T follicular helper cell (primary cell): ENCODE measurements at places on chromosomes 6 and 20.

DNA sequence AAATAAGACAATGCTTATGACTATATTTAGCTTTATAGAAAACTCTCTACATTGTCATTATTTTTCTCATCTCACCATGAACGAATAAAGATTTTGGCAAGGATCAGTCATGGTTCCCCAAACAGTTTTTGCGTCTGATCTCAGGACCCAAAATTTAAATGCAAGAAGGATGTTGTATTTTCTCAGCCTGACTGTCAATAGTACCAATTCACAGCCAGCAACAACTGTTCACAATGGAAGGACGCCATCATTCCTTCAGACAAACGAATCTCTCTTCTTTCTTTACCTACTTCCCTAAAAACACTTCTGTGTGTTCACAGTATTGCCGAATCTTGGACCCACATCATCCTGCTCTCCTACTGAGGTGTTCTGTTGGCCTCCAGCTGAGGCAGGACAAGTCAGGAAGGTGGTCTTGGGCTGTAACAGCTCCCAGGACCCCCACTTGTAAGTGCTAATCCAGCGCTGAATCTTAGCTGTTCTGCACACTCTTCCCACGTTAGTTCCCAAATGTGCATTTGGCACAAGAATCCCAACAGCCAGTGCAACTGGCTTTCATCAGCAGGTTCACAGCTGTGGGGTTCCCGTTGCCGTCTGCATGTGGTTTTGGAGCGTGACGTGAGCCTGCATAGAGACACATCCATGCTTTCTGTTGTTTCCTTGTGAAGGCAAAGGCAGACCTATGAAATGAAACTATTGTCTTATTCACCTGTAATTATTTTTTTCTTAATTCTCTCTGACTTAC, 600.0 kb downstream of the QKI start:
- DNase-seq, result no peak

DNA sequence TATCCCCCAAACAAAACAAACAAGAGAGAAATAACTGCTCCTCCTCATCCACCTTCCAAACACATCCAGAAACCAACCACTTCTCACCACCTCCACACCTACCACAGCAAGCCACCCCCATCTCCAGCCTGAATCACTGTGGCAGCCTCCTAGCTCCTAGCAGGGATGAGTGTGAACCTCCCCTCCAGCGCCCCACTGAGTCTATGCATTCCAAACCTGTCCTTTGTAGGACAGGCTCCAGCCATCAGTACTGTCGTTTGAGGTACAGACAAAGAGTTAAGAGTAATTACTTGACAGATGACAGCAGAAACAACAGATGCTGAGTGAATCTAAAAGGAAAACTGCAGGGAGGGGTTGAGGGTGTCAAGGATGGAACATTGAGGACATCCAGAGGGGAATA, 2.4 kb downstream of the METTL24 start:
- no peak for DNase-seq

- no peak for DNase-seq
These were observed 12.7 kb downstream of the MYT1 start for GRCh38 chr20:64176971-64177370.

DNA sequence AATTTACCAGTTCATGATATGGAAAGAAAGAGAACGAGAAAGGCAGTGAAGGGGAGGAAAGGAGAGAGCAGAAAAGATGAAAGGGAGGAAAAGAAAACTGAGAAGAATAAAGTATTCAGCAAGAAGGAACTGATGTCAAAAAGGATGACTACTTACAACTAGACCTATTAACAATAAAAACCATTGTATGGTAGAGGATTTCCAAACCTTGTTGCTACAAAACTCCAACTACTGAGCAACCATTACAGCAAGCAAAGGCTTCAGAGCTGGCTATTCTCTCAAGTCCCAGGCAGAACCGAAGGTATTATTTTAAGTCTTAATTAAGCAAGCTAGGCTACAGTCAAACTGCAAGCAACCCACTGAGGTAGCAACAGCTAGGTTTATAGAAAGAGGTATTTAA, 142.2 kb downstream of the BTBD9 start:
- DNase-seq, result no peak
